Testis (tissue), 5 donors: ENCODE measurements at places on chromosomes 2 and 18.

- DNase-seq = no peak
Measured at GRCh38 chr2:43041661-43042360, 184.6 kb downstream of the ZFP36L2 start.

GRCh38 chr2:200703926-200704637 lies 107.6 kb upstream of the BZW1 start:
- DNase-seq = no peak

GRCh38 chr18:261398-262073 lies 6.3 kb downstream of the THOC1 start:
- DNase-seq = no peak

GRCh38 chr2:136212426-136213378 lies 94.8 kb upstream of the CXCR4 start:
- no peak for DNase-seq

GRCh38 chr18:61326407-61326806 lies 6.8 kb upstream of the CDH20 start:
- no peak for DNase-seq

DNA sequence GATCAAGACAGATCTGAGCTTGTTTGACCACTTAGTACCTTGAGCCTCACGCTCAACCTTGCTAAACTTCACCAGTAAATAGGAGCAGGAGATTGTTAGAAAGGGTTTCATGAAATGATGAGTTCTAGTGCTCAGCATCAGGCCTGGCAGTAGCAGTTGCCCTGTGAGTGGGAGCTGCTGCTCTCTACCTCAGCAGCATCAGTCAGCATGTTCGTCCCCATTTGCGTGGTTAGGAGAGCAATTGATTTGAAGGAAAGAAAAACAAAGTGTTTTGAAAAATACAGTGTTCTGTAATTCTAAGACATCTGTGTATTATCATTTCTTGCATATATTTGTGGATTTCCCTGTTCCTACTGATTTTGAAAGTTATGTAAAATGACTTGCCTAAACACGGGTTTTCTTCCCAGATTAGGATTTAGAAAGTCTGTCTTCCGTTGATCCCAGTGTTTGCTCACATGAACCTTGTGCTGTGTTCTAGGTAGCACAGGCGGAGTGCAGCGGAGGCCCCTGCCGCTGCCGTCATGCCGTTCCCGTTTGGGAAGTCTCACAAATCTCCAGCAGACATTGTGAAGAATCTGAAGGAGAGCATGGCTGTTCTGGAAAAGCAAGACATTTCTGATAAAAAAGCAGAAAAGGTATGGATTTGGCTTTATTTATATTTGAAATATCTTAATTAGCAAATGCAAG lies 47.0 kb downstream of the CAB39 start:
- DNase-seq = no peak

DNA sequence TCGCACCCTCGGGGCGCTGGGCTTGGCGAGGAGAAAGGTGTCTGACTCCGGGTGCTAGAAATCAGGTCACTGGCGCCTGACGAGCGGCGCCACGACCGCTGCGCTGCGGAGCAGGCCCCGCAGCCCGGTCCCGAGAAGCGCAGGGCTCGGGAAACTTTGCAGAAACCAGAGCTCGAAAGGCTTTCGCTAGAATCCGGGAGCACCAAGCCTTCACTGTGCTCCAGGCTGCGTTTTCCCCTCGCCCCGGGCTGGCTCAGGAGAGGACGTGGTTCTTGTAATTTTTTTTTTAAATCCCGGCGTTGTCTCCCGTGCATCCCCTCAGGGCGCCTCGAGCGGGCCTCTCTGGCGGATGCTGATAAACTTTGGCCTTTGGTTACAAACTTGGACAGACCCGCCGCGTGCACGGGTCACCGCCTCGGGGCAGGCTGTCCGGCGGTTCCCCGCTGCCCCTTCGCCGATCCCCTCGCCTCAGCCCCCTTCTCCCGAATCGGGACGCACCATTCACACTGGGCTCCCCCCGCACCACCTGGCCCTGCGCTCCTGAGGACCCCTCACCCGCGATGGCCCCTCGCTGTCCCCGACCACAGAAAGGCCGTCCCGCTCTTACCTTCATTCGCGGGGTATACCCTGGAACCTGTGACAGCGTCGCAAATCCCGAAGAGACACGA lies 419 bp downstream of the EPHA4 start:
- DNase-seq = peak; percentile 31

DNA sequence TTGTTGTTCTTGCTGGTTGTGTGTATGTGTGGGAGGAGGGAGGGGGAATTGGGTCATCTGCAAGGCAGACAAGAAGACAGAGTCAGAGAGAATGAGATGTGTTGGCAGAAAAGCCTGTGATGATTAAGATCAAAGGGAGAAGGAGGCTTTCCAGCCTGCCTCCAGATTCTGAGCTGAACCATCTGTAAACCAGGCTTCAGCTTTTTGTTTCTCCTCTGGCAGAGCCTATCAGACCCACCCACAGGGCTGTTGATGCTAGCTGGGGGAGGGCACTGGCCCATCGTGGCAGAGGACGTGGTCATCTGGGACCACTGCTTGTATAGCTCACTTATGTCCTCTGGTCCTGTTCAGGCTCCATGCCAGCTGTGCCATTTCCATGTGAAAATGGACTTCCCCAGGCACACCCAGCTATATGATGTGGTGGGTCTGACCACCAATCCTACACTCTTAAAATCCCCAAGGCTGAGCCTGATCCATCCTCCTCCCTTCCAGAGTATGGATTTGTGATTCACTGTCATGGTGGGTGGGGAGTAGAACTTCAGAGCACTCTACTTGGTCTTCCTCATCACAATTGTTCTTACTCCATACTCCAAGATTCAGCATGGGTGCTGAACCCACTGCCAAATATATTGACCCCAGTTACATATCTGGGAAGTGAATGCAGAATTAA lies 27.8 kb upstream of the COL6A3 start:
- DNase-seq = no peak

DNA sequence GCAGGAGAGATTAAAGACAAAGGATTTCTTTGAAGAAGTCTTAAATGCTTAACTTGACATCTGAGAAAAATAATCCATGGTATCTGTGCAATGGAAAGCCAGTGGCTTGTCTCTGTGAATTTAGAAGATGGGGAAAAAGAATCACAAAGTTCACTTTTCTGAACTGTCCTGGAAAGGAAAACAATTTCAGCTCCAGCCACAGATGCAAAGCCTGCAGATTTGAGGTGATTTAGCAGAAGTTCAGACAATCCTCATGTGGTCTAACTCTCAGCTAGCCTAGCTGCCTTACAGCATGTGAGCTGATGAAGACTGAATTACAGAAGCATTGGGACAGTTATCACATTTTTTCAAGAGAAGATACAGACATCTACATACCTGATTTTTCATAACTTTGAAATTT lies 126.7 kb upstream of the ITGB6 start:
- no peak for DNase-seq

DNA sequence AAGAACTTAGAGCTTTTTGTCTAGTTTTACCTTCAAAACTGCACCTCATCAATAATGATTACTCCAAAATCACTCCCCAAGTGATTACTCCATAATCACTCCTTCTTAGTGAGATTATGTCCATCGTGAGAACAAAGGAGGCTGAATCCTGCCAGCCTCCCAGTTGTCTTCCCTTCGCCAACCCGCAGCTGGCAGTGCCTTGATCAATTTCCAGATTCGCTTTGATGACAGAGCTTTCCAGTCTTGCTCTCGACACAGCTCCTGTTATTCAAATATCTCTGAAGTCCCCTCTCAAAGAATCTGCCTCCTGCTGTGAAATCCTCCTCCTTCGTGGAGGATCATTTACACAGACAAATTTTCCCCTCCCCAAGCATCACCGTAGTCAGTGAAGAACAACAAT lies 237.7 kb downstream of the EIPR1 start:
- no peak for DNase-seq

- DNase-seq = peak; percentile 6
Measured at GRCh38 chr2:239807568-239807967, 217.6 kb downstream of the NDUFA10 start.

GRCh38 chr2:168180483-168180882 lies 66.9 kb downstream of the STK39 start:
- no peak for DNase-seq

- DNase-seq = no peak
Measured at GRCh38 chr2:29697715-29698114, 223.7 kb downstream of the ALK start.

DNA sequence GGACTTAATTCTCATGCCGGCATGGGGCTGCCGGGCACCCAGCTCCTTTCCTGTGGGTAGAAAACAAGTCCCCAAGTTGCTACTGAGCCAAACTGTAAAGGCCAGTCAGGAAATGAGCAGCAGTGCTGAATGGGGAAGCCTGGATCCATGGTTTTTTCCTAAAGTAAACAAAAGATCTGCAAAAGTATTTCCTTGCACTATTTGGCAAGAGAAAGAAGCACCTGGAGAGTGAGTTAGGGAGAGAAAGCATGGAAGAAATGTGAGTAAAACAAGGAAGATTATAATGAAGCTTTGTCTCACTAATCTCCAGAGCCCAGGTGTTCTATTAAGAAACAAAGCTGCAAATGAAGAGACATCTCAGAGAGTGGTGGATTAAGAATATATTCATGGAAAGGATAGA lies 117.6 kb downstream of the METTL8 start:
- DNase-seq = no peak

GRCh38 chr2:98282109-98282508 lies 64.1 kb upstream of the CNGA3 start:
- no peak for DNase-seq

- DNase-seq = no peak
Measured at GRCh38 chr2:132632000-132632649, 37.9 kb downstream of the LYPD1 start.

DNA sequence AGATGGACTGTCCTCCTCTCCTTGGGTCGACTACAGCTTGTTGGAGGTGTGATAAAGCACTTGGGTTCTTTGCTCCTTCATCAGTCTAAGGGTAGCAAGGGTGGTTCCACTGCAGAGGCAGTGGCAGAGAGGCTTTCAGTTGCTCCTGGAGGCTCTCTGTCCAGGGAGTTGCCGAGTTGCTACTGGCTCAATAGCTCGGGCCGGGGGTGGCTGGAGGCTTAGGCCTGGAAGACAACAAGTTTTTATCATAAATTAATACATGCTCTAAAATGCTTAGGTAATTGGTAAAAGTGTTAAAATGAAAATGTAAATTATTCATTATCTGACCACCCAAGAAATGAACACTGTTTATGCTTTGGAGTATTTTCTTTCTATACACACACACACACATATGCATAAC lies 162.0 kb upstream of the NRP2 start:
- DNase-seq = no peak

GRCh38 chr2:53289309-53290006 lies 478.1 kb upstream of the CHAC2 start:
- DNase-seq = no peak

GRCh38 chr2:38097988-38098385 lies 22.0 kb upstream of the CYP1B1 start:
- no peak for DNase-seq

GRCh38 chr2:232315049-232315922 lies 63.3 kb upstream of the ALPP start:
- peak; percentile 50 for DNase-seq

DNA sequence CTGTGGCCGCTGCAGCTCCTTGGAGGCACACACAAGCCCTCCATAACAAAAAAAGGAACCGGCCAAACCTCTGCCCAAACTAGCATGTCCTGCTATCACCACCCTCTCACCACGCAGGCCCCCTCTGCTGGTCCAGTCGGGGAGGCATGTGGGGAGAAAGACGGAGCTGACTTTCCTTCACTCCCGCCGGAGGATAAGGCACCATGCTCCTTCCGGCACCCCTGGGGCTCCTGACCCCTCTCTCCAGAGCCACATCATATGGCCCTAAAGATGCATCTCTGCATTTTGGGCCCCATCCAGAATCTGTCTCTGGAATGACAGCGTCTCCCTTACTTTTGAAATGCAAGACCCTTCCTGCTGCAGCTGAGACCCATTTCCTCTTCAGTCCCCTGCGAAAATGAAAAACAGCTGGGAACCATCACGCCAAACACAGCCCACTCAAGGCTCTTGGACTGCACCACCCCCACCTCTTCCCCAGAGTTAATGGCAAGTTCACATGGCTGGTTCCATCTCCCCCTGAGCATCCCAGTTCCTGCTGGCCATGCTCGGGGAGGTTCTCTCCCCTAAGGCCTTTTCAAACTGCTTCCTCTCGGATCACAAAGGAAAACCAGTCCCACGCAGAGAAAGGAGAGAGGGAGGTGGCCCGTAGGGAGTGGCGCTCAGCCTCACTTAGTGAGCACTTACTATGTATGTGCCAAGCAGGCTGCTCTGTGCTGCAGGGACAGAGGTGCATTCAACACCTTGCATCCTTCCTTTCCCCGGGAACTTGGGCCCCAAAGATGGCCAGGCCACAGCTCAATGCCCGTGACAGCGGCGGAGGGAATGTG lies 35.2 kb upstream of the MLPH start:
- DNase-seq = no peak

GRCh38 chr2:145157741-145158591 lies 638.0 kb upstream of the ZEB2 start:
- DNase-seq = peak; percentile 26

DNA sequence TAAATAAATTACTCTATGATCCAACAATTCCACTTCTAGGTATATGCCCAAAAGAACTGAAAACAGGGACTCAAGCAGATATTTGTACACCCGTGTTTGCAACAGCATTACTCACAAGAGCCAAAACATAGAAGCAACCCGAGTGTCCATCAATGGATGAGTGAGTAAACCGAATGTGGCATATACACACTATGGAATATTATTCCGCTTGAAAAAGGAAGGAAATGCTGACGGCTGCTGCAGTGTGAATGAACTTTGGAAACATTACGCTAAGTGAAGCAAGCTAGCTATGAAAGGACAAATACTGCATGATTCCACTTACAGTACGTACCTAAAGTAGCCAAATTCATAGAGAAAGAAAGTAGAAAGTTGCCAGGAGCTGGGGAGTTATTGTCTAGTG lies 32.2 kb downstream of the MREG start:
- no peak for DNase-seq

DNA sequence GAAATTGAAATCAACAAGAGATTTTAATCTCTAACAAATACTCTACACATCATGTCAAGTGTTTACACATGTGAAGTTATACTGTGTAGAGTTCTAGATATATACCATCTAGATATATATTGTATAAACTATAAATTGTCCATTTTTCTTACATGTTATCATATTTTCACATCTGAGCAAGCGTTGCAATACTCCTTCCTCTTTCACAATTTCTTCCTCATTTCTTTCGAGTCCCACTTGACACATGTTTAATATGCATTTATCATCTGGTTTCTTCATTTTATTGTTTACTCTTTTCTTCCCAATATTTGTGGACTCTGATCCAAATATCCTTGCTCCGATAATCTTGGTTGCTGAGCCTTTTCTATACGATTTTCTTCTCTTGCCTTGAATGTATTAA lies 50.2 kb downstream of the UNC80 start:
- DNase-seq = no peak

DNA sequence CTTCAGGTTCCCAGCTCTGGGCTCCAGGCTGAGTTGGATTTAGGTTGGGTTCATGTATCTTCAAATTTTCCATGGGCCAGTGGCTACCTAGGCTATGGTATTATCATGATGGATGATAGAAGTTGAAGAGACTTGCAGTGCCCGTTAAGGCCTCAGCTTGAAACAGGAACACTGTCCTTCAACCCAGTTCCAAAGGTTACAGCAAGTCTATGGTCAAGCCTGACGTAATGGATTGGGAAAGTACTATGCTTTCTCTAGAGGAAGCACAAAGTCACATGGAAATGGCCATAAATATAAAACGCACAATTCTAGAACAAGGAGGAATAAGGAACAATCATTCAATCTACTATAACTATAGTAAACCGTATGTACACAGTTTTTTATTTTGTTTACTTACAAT lies 593.2 kb downstream of the ZEB2 start:
- no peak for DNase-seq
